Small intestine (tissue), 16 donors: ENCODE measurements at places on chromosomes 4 and X. TPM values are rescaled to one million over a fixed set of nuclear protein-coding genes. Genes with fewer than 3 reads are reported as not detected.

DNA sequence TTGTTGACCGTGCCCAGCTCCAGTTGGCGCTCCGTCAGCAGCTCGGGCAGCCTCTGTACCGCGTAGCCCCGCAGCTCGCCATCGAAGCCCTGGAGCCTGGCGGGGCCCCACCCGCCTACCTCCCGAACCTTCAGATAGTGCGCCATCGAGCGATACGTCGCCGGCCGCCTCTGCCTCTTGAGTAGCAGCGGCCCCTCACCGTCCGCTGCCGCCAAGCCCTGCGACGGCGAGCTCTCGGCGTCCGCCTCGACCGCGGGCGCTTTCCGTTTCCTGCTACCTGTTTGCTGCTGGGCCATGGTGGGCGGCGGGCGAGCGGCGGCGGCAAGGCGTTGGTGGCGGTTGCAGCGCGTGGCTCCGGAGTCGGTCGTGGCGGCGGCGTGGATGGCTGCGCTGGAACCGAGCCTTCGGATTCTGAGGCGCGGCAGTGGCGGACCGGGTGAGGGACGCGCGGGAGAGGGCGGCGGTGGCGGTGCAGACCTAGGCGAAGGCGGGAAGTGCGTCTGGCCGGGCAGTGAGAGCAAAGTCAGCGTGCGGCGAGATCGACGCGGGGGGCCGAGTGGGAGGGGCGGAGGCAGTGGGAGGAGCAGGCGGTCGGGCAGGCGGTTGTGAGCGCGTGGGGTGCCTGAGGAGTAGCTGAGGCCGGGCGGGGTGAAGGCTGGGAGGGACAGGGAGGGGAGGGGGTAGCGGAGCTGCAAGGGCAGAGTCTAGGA is at the start of gene DCAF12L1:
DCAF12L1 (minus strand) TSS at position 502 of the 710 bp plus-strand sequence; CDS start at position 296, 206 bp downstream.
- H3K27ac ChIP-seq: no peak within 1 kb of the TSS
- no peaks in the 10 kb centered on the region for H3K4me1 ChIP-seq
- DNase-seq: no peak
- no peaks in the 10 kb centered on the region for H3K36me3 ChIP-seq
- no peak within 1 kb of the TSS for H3K4me3 ChIP-seq

DNA sequence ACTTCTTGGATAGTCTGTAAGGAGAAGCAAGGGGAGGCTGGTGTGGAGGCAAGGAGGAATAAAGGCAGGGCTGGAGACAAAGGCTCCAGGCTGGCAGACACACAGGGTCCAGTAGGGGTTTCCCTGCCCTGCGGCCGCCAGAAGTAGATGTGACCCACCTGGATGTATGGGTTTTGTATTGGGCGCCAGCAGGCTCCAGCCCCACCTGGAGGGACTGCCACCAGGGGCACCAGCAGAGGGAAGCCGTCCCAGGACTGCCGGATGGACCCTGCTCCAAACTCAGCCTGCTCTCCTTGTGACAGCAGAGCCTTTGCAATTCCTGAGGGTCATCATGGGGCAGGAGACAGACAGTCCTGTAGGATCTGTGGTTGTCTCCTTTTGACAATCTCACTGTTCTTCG is 52.7 kb downstream of the MGST2 start:
- H3K27me3 ChIP-seq: no peaks in the 10 kb centered on the region
- DNase-seq: no peak
- no peak overlapping the region for H3K4me3 ChIP-seq
- no peaks in the 10 kb centered on the region for H3K36me3 ChIP-seq
- H3K4me1 ChIP-seq: no peaks in the 10 kb centered on the region
- H3K27ac ChIP-seq: no peak overlapping the region

- no peaks in the 10 kb centered on the region for H3K36me3 ChIP-seq
- H3K27ac ChIP-seq: no peak overlapping the region
- H3K27me3 ChIP-seq: no peaks in the 10 kb centered on the region
- no peaks in the 10 kb centered on the region for H3K4me1 ChIP-seq
- no peak for DNase-seq
Observed at GRCh38 chrX:39862963-39863362, 234.8 kb downstream of the BCOR start.

GRCh38 chrX:29690061-29690460 is 525.3 kb upstream of the MAGEB2 start:
- H3K27ac ChIP-seq: no peak overlapping the region
- no peaks in the 10 kb centered on the region for H3K4me1 ChIP-seq
- no peaks in the 10 kb centered on the region for H3K36me3 ChIP-seq
- no peaks in the 10 kb centered on the region for H3K27me3 ChIP-seq

DNA sequence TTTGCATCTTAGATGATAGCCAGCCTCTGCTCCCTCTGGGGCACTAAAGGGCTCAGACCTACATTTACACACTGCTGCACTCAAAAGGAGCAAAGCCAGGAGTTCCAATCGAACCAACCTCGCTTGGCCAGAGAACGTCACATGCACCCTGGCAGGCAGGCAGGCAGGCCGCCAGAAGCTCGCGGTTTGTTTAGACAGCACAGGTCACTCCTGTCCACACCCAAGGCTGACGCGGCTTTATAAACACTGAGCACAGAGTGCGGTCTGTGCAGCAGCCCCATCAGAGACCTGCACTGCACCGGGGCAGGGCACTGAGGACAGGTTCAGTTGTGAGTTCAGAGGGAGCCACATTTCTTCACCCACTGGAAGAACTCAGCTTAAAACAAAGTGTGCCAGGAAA is 143.9 kb downstream of the BCOR start:
- H3K36me3 ChIP-seq: no peaks in the 10 kb centered on the region
- H3K4me3 ChIP-seq: no peak overlapping the region
- H3K27me3 ChIP-seq: no peaks in the 10 kb centered on the region
- peak; percentile 87 for DNase-seq
- no peaks in the 10 kb centered on the region for H3K4me1 ChIP-seq

GRCh38 chr4:15536552-15537499 is 67.1 kb downstream of the CC2D2A start:
- no peaks in the 10 kb centered on the region for H3K27me3 ChIP-seq
- H3K36me3 ChIP-seq: peaks cover 8% of the 10 kb centered on the region
- no peak overlapping the region for H3K27ac ChIP-seq
- H3K4me1 ChIP-seq: no peaks in the 10 kb centered on the region

Gene CSN1S1
- not detected for polyA plus RNA-seq

DNA sequence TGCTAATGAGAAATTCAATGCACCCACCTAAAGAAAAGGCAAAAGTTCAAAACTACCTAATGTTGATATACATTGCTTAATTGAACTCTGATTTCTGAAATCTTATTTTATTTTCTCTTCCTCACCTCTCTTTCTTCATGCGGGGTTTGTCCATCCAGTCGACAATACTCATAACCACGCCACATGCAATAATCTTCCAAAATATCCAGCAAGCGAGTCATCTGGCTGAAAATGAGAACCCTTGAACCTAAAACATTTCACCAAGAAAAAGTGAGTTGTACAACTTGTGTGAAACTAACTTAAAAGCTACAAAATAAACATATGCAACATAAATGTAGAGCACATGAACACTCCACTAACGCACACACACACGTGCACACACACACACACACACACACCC is 26.7 kb downstream of the SMARCA1 start:
- no peak for DNase-seq
- H3K4me1 ChIP-seq: no peaks in the 10 kb centered on the region
- no peaks in the 10 kb centered on the region for H3K27me3 ChIP-seq
- no peak overlapping the region for H3K4me3 ChIP-seq
- no peak overlapping the region for H3K27ac ChIP-seq

GRCh38 chr4:39823191-39823590 is 125.3 kb downstream of the UBE2K start:
- no peak overlapping the region for H3K27ac ChIP-seq
- H3K36me3 ChIP-seq: peaks cover 20% of the 10 kb centered on the region
- H3K27me3 ChIP-seq: no peaks in the 10 kb centered on the region
- H3K4me1 ChIP-seq: no peaks in the 10 kb centered on the region
- DNase-seq: no peak

DNA sequence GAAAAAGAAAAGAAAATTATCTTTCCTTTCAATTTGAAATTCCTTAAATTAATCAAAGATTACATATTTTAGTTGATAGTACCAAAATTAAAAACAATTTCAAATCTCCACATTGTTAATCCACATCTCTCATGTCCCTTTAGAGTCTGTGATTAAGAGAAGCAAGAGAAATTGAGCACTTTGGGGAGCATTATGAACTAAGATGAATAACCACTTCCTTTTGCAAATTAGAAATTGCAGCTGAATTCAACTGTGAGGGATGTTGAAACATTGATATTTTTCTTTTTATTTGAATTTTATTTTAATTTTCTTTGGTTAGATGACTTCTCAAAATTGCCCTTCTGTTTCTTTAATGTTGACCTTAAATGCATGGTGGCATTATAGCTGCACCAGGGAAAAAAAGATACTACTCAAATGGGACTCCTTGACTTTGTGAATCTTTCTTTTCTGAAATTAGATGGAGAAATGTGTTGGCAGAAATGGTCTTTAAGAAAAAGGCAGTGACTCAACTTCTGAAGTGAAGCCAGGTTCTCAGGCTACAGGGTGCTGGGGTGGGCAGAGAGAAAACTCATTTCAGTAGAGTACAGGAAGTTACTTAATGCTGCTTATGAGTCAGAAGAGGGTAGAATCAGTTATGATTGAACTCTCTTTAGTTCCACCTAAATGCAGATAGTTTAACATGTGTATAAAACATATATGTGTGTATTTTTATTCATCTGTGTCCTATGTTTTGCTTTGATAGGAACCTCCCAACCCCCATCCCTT is 92.0 kb upstream of the TNIP3 start:
- H3K4me1 ChIP-seq: no peaks in the 10 kb centered on the region
- no peak for DNase-seq
- H3K27ac ChIP-seq: no peak overlapping the region
- no peaks in the 10 kb centered on the region for H3K27me3 ChIP-seq

DNA sequence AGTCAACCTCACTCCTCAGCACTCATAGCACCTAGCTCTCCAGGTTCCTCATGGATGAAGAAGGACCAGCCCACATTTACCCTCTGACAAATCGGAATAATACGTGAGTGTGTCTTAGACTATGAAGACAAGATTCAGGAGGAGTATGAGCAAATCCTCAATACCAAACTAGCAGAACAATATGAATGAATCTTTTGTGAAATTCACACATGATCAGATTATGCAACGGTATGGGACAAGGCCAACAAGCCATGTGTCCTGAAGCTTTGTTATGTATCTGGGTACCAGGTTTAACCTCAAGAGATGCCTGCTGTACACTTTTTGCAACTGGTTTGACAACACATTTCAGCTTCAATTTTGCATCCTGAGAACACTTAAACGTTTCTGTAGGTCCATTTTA is 300.1 kb downstream of the OPHN1 start:
- no peaks in the 10 kb centered on the region for H3K27me3 ChIP-seq
- no peak for DNase-seq
- H3K36me3 ChIP-seq: no peaks in the 10 kb centered on the region
- no peak overlapping the region for H3K27ac ChIP-seq
- H3K4me3 ChIP-seq: no peak overlapping the region

DNA sequence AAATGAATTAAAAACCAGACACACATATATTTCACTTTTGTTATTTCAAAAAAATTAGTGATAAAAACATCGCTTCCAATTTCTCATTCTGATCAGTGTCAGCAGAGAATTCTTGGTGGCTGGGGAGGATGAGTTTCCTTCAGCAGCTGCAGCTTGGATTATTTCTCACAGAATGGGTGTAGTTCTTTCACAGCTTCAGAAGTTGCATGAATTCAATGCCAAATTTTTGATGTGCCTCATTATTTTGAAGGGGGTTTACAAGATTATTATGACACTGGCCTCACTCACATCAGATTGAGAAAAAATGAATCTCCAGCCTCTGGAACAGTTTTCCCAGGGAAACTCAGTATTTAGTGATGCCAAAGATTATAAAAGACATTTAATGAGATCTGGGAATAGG is 184.9 kb upstream of the WDFY3 start:
- no peak for DNase-seq
- no peaks in the 10 kb centered on the region for H3K27me3 ChIP-seq
- no peak overlapping the region for H3K4me3 ChIP-seq
- H3K4me1 ChIP-seq: no peaks in the 10 kb centered on the region
- H3K27ac ChIP-seq: no peak overlapping the region

DNA sequence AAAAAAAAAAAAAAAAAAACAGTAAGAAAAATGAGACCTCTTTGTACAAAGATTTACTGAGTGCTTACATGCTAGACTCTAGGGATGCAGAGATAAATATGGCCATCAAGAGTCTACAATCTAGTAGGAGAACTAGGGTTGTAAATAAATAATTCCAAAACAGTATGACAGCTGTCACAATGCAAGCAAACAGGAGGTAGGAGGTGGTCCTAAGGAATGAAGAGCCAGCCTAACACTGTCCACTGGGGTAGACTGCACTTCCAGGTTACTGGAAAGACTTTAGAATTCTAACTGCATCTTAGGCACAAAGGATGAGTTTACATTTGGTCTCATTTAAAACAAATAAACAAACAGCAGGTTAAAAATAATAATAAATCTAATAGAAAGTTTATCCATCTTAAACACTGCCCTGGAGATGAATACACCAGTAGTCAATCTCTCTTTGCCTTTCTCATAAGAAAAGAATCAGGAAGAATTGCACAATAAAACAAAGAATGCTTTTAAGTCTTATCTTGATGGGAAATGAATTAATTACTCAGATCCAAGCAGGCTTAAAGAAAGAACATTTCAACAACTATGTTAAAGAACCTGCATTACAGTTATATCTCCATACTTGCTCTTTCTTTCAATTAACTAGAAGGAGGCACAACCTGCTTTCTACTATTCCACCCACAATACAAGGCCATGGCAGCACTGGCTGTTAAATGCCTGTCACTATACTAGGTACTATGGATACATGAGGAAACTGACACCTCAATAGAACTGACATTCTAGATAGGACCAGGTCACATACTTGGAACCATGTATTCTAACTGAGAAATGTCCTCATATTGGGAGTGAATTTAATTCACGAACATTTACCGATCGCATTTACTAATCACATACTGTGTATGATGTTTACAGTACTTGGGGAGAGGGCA is 12.7 kb downstream of the ADGRA3 start:
- no peaks in the 10 kb centered on the region for H3K36me3 ChIP-seq
- DNase-seq: peak; percentile 48
- peaks cover 4% of the 10 kb centered on the region for H3K4me1 ChIP-seq

Gene TLR2
- 1.6 TPM for polyA plus RNA-seq

GRCh38 chrX:136630881-136631280 is 17.1 kb upstream of the CD40LG start:
- no peak overlapping the region for H3K4me3 ChIP-seq
- H3K4me1 ChIP-seq: no peaks in the 10 kb centered on the region
- no peak for DNase-seq
- no peak overlapping the region for H3K27ac ChIP-seq
- H3K27me3 ChIP-seq: no peaks in the 10 kb centered on the region
- H3K36me3 ChIP-seq: no peaks in the 10 kb centered on the region

GRCh38 chr4:98928131-98928504 is 815 bp downstream of the EIF4E start:
- peak overlapping the region; percentile 85 for H3K27ac ChIP-seq
- peaks cover 10% of the 10 kb centered on the region for H3K36me3 ChIP-seq
- H3K4me3 ChIP-seq: peak overlapping the region; percentile 84
- peaks cover 6% of the 10 kb centered on the region for H3K4me1 ChIP-seq
- H3K27me3 ChIP-seq: no peaks in the 10 kb centered on the region

Gene SPANXN3
- 6.2 TPM for polyA plus RNA-seq

GRCh38 chr4:39469429-39470077 is 10.7 kb downstream of the LIAS start:
- no peaks in the 10 kb centered on the region for H3K4me1 ChIP-seq
- H3K36me3 ChIP-seq: peaks cover 26% of the 10 kb centered on the region
- H3K27me3 ChIP-seq: no peaks in the 10 kb centered on the region
- peak overlapping the region; percentile 11 for H3K27ac ChIP-seq
- no peak overlapping the region for H3K4me3 ChIP-seq

Gene FAM9B
- not detected for polyA plus RNA-seq
